Right ventricle myocardium inferior (tissue), 1 donor: ENCODE measurements at places on chromosomes 12 and 14. TPM values are rescaled to one million over a fixed set of nuclear protein-coding genes. Genes with fewer than 3 reads are reported as not detected.

- DNase-seq = no peak
Measured at GRCh38 chr12:74977832-74978481, 231.7 kb downstream of the KCNC2 start.

- peak; percentile 79 for DNase-seq
Measured at GRCh38 chr12:111393700-111394300, 11.9 kb upstream of the SH2B3 start.

DNA sequence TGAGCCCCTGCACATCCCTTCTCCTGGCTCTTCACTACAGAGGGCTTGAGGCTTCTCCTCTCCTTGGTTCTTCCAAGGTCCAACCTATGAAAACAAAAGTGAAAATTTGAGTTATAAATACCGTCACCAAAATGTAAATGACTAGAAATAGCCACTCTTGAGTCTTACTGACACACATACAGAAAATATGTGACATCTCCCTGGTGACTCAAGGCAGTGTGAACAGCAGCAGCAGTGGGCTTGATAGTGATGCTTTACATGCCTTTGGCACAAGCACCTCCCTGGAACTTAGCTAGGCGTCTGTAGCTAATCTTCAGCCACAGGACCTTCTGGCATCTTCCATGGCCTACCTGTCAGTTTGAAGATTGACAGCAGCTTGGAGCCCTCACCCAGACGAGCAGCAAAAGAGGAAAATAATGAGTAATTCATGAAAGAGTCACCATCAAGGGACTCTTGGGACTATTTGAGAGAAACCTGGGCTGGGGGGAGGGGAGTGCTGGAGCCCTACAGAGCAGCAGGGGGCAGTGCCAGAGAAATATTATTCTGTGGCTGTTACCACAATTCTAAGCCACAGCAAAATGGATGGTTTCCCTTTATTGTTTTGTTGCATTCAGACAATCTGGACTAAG lies 158.0 kb downstream of the KCNK10 start:
- DNase-seq = no peak

- no peak for DNase-seq
Measured at GRCh38 chr12:13981296-13981962, at the start of gene GRIN2B. Gene GRIN2B (minus strand): TSS chr12:13981602. CDS start chr12:13866208, 115,394 bp downstream.

DNA sequence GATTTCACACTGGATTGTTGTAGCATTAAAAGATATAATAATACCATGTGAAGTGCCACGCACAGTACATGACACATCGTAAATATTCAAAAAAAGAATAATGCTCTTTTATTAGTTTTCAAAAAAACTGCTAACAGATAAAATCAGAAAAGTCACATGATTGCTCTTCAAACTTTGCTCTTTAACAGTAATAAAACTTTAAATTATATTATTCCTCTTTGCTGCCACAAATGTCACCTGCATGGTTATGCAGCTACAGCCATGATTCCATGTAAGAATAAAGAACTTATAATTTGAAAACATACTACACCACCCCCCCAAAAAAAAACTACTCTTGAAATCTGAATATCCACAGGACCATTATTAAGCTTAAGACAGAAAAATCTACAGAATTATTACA lies 90.0 kb downstream of the SLC2A13 start:
- no peak for DNase-seq

DNA sequence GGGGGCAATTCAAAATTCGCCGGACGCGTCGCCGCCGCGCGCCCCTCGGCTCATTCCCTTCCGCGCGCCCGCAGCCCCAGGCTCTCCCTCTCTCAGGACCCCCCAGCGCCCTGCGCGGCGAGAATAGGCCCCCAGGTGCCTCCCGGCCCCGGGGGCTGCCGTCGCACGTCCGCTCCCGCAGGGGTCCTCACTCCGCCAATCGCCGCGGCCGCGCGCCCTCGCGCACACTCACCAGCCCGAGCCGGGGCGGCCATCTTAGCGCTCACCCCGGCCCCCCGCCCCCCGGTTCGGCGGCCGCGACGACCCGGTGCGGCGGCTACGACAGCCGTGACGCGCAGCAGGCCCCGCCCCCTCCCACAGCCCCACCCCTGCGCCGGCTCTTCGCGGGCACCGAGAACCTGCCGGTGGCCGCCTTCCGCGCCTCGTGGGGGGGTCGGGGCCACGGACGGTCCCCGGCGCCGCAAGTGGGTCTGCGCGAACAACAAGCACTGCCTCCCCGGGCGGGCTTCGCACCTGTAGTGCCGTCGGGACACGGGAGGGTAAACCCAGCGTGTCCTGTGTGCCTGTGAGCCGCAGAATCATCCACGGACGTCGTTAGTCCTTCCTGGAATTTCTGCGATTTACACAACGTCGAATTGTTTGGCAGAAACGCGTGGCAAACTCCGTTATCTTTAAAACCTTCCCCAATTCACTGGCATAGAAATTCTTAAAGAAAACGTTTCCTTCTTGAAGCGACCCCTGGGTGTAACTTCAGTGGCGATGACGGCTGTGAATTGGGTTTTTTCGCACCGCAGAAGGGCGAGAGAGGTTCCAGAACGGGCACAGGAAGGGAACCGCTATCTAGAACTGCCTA lies 2.5 kb downstream of the USP44 start:
- DNase-seq = peak; percentile 80

GRCh38 chr14:63243646-63244045 lies 39.4 kb downstream of the RHOJ start:
- DNase-seq = no peak

- no peak for DNase-seq
Measured at GRCh38 chr12:95693689-95694088, 96.9 kb downstream of the NTN4 start.

GRCh38 chr14:90760591-90761316 lies 55.5 kb downstream of the TTC7B start:
- DNase-seq = no peak

DNA sequence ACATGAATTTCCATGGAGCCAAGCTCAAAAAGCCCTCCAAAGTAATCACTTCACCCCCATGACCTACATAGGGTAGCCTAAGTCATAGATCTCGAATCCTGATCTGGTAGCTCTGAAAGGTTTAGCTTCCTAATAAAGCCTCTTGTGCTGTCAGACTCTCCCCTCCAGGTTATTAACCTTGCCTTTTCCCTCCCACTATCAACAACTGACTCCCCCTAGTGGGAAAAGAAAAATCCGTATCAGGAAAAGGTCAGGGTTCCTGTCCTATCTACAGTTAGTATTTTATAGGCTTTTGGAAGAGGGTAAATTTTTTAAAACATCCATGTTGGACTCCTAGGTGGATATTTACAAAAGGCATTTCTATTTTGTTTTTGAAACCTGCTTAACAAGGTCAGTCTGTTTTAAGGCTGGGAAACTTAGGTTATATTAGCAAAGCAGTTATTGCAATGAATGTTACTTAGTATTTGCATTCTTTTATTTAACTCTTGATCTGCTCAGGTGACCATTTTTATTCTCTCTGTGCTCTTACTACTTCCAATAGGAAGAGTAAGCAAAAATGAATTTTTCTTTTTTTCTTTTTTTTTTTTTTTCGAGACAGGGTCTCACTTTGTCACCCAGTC lies 8.0 kb downstream of the YY1 start:
- DNase-seq = no peak

- no peak for DNase-seq
Measured at GRCh38 chr14:89757313-89757939, 197.1 kb downstream of the EFCAB11 start.

TPH2 gene
- not detected for total RNA-seq

- no peak for DNase-seq
Measured at GRCh38 chr14:86124328-86124727, 594.4 kb downstream of the FLRT2 start.

SIX6 gene
- total RNA-seq = not detected

CMKLR1 gene
- 10.6 TPM for total RNA-seq

- DNase-seq = no peak
Measured at GRCh38 chr14:78399316-78399889, 229.2 kb downstream of the NRXN3 start.

- DNase-seq = no peak
Measured at GRCh38 chr12:48857278-48857994, 5.5 kb upstream of the DDX23 start.

ACRBP gene
- 1.2 TPM for total RNA-seq

GRCh38 chr14:75578102-75578785 lies at the start of gene FLVCR2:
Gene FLVCR2 (plus strand): TSS chr14:75578620. CDS start chr14:75578973, 353 bp downstream.
- peak; percentile 92 for DNase-seq

DNA sequence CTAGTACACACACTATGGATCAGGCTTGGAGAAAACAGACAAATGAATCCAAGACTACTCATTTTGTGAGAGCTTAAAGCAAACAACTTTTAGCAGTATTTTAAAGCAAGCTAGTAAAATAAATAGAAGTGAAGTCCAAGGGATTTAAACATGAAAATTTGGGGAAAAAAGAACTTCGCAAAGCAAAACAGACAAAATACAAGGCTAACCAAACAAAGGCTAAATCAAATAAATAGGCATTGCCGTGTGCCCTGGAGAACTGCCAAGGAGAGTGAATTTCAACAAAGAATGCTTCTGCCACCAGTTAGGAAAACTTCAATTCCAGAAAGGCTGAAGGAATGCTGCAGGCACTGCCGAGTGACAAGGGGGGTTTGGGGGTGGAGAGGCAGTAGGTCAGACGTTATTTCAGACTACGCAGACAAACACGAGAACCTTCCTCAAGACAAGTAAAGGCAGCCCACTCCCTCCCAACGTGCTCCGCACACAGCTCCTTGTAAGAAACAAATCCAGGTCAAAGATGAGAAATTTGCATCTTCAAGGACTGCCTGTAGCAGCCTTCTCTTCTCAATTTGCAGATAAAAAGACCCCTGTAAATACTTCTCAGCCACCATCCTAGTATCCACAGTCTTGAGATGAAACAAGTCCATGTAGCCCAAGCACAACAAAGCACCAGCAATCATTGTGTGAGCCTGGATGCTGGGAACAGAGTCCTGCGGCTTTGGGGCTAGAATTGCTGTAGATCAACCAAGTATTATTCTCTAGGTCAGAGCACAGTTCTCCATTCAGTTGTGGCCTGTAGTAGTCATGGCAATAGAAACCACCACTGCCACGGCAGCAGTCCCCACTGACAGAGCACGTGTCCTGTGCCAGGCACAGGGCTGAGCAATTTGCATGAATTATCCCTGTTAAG lies 43.3 kb downstream of the EFCAB11 start:
- DNase-seq = no peak

- no peak for DNase-seq
Measured at GRCh38 chr12:8860165-8860961, 37.9 kb downstream of the A2ML1 start.

GRCh38 chr12:124299628-124300388 lies 4.9 kb downstream of the RFLNA start:
- DNase-seq = no peak

LTBP2 gene
- 7.6 TPM for total RNA-seq

DNA sequence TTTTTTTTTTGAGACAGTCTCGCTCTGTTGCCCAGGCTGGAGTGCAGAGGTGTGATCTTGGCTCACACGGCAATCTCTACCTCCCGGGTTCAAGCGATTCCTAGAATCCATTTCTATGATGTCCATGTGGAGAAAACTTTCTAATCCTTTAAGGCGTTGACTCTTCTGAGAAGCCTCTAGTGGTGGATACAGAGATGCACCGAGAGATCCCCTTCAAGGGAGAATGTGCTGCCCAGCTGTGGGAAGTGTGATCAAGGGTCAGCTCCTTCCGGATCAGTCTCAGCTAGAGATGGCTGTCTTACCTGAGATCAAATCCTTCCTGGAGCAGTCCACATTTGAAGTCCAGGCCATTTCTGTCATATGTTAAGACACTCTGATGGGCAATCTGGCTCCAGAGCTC lies 92.7 kb upstream of the HECTD1 start:
- no peak for DNase-seq

DNA sequence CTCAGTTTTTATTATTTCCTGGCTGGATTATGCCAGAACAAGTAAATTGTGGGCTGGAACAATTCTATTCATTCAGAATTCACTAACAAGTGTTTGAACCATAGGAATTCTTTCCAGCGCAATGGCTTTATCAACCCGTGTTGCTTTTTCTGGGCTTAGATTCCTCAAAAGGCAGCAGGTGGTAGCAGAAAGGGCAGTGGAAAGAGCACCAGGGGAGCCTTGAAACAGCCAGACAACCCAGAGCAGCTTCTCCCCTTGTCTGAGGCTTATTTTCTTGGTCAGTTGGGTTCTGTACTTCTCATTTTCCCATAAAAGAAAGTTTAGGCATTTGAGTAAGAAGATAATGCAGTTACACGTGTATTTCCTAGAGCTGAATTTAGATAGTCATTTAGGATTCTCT lies 130.7 kb downstream of the OTOGL start:
- DNase-seq = no peak

- DNase-seq = no peak
Measured at GRCh38 chr12:89501793-89502192, 22.8 kb downstream of the GALNT4 start.

DNA sequence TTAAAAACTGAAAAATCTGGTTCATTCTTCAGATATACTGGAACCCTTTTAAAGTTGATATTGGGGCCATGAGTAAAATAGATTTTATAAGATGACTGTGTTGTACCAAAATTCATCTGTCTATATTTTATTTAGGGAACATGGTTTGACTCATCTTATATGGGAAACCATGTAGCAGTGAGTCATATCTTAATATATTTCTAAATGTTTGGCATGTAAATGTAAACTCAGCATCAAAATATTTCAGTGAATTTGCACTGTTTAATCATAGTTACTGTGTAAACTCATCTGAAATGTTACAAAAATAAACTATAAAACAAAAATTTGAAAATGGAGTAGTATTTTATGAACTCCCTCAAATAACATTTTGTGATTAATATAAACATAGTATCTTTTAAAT lies 14.2 kb downstream of the PTGER2 start:
- DNase-seq = no peak

DNA sequence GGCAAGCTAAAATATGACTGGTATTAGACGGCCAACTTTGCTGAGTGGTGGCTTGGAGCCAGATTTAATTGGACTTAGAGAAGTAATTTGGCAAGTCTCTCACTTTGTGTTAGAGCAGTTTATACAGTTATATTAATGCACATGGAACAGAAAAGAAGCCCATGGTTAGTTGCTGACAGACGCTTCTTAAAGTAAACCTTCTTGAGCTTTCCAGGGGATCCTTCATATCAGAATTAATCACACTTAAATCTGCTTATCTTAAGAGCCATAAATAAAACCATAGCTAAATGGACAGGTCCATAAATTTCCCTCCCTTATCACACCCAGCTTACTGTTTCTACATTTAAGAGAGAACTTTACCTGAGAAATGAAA lies 9.6 kb downstream of the GSG1 start:
- no peak for DNase-seq

HCAR3 gene
- 0.16 TPM for total RNA-seq

DNA sequence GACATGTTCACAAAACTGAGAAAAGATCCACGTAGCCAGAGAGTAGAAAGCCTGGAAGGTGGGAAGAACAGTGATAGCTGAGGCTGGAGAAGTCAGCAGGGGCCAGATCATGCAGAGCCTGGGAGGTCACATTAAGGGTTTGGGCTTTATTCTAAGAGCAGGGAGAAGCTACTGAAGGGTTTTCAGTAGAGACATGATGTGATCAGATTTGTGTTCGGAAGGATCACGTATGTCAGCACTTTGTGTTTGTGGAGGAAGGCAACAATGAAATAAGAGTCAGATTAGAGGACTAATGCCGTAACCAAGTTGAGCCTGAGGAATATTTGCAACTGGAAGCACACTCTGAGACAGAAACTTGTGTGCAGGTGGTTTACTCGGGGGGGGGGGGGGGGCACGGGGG lies 4.2 kb upstream of the PCK2 start:
- DNase-seq = no peak

GRCh38 chr12:122366685-122367475 lies 55.6 kb downstream of the CLIP1 start:
- DNase-seq = no peak

- no peak for DNase-seq
Measured at GRCh38 chr12:14416658-14417057, 51.2 kb downstream of the ATF7IP start.
